ENCODE measurements at places on chromosomes 12 and 14. TPM values are rescaled to one million over a fixed set of nuclear protein-coding genes. Genes with fewer than 3 reads are reported as not detected.

The DHRS7 gene
- 78.1 TPM for total RNA-seq

The NKX2-1 gene
- total RNA-seq: 0.04 TPM

The HVCN1 gene
- total RNA-seq: 0.80 TPM

The ACOT6 gene
- not detected for total RNA-seq
